ENCODE measurements at places on chromosomes 11 and 22. TPM values are rescaled to one million over a fixed set of nuclear protein-coding genes. Genes with fewer than 3 reads are reported as not detected.

Gene CCDC89
- not detected for total RNA-seq

Gene ISX
- not detected for total RNA-seq

Gene TSG101
- 77.7 TPM for total RNA-seq

Gene SH3BP1
- total RNA-seq: 8.3 TPM

Gene PLEKHA7
- 14.9 TPM for total RNA-seq

Gene SELENOO
- total RNA-seq: 25.0 TPM

Gene POLD3
- 12.8 TPM for total RNA-seq

Gene MAPK1
- total RNA-seq: 154 TPM

Gene MS4A14
- total RNA-seq: not detected

Gene MYBPC3
- total RNA-seq: not detected

Gene FAM227A
- total RNA-seq: 3.5 TPM

Gene RFPL2
- not detected for total RNA-seq

Gene P4HA3
- total RNA-seq: 6.1 TPM

Gene OR51B5
- not detected for total RNA-seq

Gene APOA5
- not detected for total RNA-seq

Gene ADAMTS8
- total RNA-seq: 0.19 TPM

Gene HEPN1
- total RNA-seq: not detected

Gene CARNS1
- 0.27 TPM for total RNA-seq

Gene FANCF
- total RNA-seq: 9.4 TPM

Gene CLCF1
- 7.8 TPM for total RNA-seq

Gene PKDREJ
- 0.05 TPM for total RNA-seq

Gene OAF
- 12.3 TPM for total RNA-seq

Gene MADD
- 67.2 TPM for total RNA-seq

Gene KCTD14
- total RNA-seq: 0.73 TPM

Gene JAM3
- 170 TPM for total RNA-seq

Gene LRP4
- 54.1 TPM for total RNA-seq

Gene PPARA
- 21.8 TPM for total RNA-seq

Gene WNT11
- total RNA-seq: 3.2 TPM

Gene OLFML1
- 59.7 TPM for total RNA-seq

Gene FAM111B
- 2.7 TPM for total RNA-seq

Gene CRYAB
- 35.5 TPM for total RNA-seq

Gene KLHDC7B
- not detected for total RNA-seq

Gene NCAM1
- total RNA-seq: 1.9 TPM

Gene LMNTD2
- total RNA-seq: 6.4 TPM

Gene OR4S2
- total RNA-seq: not detected

Gene DBX1
- total RNA-seq: not detected

Gene HSCB
- total RNA-seq: 11.6 TPM

Gene ACTN3
- not detected for total RNA-seq

Gene ARFGAP3
- 61.0 TPM for total RNA-seq

Gene MB
- not detected for total RNA-seq

Gene SCN3B
- not detected for total RNA-seq

Gene FGF3
- 2.5 TPM for total RNA-seq

Gene TBX10
- not detected for total RNA-seq

Gene TCN1
- not detected for total RNA-seq

Gene TUBA8
- total RNA-seq: 1.8 TPM

Data from osteocyte (in vitro differentiated cells).